Spleen (tissue), 13 donors: ENCODE measurements at places on chromosomes 12 and 14. TPM values are rescaled to one million over a fixed set of nuclear protein-coding genes. Genes with fewer than 3 reads are reported as not detected.

The KRT75 gene
- polyA plus RNA-seq, result not detected

The COCH gene
- polyA plus RNA-seq, result 1.5 TPM

The ABCC9 gene
- polyA plus RNA-seq, result 0.45 TPM

The ACSM4 gene
- polyA plus RNA-seq, result not detected

The HOXC9 gene
- polyA plus RNA-seq, result not detected

The KMT2D gene
- polyA plus RNA-seq, result 42.1 TPM

The RNASE3 gene
- polyA plus RNA-seq, result 2.8 TPM

The AMN gene
- 1.6 TPM for polyA plus RNA-seq

The LRRC9 gene
- not detected for polyA plus RNA-seq

The RASAL1 gene
- 0.58 TPM for polyA plus RNA-seq
